ENCODE measurements at places on chromosomes 2 and 18. TPM values are rescaled to one million over a fixed set of nuclear protein-coding genes. Genes with fewer than 3 reads are reported as not detected.
A peak's percentile ranks its signal among the peaks of the same experiment; 100 is the strongest.

DNA sequence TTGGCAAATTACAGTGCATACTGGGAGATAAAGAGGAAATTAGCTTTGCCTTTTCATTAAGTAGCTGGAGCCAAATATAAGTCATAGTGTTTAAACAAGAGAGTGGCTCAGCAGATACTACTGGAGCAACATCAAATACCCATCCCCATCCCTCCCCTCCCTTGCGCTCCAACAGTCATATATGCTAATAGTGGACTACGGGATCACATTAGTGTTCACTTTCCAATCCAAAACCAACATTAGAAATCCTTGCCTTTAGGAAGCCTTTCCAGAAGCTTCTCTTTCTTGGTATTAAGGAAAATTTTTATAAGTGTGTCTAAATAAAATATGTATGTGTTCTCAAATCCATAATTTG lies 1669.3 kb downstream of the SUCLG1 start:
- DNase-seq = peak; percentile 13

DNA sequence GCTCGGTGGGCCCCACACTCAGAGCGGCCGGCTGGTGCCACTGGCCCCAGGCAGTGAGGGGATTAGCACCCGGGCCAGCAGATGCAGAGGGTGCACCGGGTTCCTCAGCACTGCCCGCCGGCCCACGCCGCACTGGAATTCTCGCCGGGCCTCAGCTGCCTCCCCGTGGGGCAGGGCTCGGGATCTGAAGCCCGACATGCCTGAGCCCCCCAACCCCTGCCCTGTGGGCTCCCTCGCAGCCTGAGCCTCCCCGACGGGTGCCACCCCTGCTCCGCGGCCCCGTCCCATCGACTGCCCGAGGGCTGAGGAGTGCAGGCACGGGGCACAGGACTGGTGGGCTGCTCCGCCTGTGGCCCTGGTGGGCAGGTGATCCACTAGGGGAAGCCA lies 37.6 kb upstream of the TWSG1 start:
- no peak for DNase-seq

DNA sequence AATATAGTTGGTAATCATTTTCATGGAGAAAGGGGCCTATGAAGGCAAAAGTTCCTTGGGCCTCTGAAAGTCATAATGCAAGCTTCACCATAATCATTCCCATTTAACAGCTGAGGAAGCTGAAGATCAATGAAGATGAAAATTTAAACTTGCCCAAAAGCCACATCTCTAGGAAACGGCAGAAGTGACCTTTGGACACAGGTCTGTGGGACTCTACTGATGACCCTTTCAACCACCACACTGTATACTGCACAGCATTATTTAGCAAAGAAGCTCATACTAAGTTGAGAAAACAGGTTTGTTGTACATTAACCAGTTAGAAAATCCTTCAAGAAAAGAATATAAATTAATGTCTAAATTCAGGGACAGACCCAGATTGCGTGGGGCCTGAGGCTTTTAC lies 51.6 kb upstream of the ACTR3 start:
- no peak for DNase-seq

DNA sequence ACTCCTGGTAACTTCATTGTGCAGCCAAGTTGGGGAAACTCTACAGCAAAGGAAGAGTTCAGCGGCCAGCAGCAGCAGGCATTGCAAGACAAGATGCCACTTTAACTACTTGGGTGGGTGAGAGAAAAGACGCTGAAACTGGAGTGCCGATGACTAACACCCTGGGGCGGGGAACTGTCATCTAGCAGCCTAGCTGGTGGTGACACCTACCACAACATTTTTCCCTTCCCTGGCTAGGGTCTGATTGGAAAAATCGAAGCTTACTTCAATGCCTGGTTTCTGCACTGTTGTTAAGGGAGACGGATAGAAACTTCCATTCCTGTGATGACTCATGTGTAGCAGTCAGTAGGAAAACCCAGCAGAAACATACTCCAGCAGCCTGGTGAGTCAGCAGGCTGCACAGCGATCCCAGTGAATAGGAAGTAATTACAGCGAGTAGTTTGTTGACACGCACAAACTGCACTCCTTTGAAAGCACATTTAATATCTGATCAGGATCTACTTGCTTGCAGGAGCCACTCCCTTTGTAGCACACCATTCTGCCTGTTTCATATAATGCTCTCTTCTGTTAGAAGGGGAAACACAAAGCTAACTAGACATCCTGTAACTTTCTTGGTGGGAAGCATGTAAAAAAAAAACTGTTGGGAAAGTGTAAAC lies 62.1 kb upstream of the MAPRE2 start:
- peak; percentile 90 for DNase-seq

Gene ANKRD36C
- total RNA-seq = 94.5 TPM

Gene CRIM1
- total RNA-seq = 108 TPM

Gene HJURP
- total RNA-seq = 1.1 TPM

Gene APOB
- not detected for total RNA-seq

Gene NPC1
- 27.6 TPM for total RNA-seq

DNA sequence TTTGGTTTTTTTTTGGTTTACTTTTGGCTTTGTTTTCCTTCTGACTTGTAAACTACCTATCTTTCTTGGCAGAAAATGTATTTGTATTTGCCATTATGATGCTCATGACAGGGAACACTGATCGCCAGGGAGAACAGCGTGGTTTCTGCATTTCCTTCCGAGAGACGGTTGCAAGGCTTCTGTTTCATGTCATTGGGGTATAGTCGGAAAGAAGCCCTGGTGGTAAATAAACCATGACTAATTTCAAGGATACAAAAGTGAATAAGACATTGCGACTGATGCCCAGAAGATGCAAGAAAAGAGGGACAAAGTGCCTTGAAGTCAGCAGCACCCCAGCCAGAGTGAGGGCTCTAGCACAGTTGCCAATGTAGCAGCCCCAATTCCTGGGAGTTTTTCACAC lies 4.2 kb upstream of the CAPN14 start:
- no peak for DNase-seq

Gene SPC25
- not detected for total RNA-seq

Gene IL1R2
- total RNA-seq = 0.57 TPM

- no peak for DNase-seq
Measured at GRCh38 chr2:182668671-182669070, 47.4 kb upstream of the DNAJC10 start.

Gene CYP27A1
- total RNA-seq = 10.5 TPM

GRCh38 chr18:23541349-23542093 lies 38.2 kb downstream of the RMC1 start:
- DNase-seq = no peak

All from fibroblast of the aortic adventitia (primary cell).